ENCODE measurements at places on chromosomes 4 and X.
A peak's percentile ranks its signal among the peaks of the same experiment; 100 is the strongest.

GRCh38 chr4:14445882-14446281, 556.4 kb upstream of the CPEB2 start:
- no peak for DNase-seq

- DNase-seq, result peak; percentile 58
Observed at GRCh38 chr4:87973283-87974169, 2.0 kb upstream of the SPP1 start.

GRCh38 chrX:47112316-47112954, 32.1 kb downstream of the NDUFB11 start:
- DNase-seq, result no peak

- DNase-seq, result no peak
Observed at GRCh38 chr4:104022226-104022625, 302.4 kb upstream of the TACR3 start.

DNA sequence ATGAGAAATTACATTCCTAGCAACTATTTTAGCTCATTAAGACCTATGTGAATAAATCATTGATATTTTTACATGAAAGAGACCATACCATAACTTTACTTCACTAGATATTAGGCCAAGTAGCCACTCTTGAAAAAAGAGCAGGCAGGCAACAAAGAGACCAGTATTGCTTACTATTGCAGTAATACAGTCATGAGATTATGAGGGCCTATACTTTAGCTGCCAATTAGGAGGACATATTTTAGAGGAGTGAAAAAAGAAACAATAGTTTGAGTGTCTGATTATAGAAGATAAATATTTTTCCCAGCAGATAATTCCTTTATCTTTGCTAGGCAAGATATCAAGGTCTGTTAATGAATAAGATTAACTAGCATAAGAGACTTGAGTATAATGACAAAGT, 739.0 kb downstream of the GRID2 start:
- DNase-seq, result no peak

- DNase-seq, result no peak
Observed at GRCh38 chr4:149116806-149117205, 674.6 kb upstream of the NR3C2 start.

- DNase-seq, result no peak
Observed at GRCh38 chrX:152137771-152138387, 498 bp downstream of the MAGEA10 start.

- DNase-seq, result no peak
Observed at GRCh38 chr4:80008351-80008750, 64.7 kb downstream of the ANTXR2 start.

DNA sequence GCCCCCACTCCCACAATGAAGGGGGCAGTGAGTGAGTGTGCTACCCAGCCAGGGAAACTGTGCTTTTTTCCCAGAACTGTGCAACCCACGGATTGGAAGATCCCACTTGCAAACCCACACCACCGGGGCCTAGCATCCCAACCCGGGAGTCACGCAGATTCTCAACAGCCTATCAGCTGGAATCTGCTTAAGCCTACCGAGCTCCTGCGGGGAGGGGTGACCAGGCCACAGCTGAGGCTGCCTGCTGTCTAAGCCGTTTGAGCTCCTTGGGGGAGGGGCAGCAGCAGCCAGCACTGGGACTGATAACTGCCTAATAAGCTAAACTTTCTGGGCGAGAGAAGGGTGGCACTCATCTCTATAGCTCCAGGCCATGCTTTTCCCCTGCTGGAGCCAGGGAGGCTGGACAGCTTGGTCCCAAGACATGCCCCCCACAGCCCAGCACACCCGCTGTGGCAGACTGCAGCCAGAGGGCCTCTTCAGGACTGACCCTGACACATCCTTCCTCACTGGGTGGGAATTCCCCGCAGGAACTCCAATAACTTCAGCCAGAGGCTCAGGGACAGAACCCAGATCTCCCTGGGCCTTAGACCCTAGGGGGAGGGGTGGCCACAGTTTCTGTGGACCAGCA, 161.3 kb upstream of the MAGEB18 start:
- no peak for DNase-seq

DNA sequence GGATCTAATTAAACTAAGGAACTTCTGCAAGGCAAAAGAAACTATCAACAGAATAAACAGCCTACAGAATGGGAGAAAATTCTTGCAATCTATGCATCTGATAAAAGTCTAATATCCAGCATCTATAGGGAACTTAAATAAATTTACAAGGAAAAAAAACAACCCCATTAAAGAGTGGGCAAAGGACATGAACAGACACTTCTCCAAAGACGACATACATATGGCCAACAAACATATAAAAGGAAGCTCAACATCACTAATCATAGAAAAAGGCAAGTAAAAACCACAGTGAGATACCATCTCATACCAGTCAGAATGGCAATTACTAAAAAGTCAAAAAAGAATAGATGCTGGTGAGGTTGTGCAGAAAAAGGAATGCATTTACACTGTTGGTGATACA, 134.8 kb upstream of the PAQR3 start:
- DNase-seq, result no peak

DNA sequence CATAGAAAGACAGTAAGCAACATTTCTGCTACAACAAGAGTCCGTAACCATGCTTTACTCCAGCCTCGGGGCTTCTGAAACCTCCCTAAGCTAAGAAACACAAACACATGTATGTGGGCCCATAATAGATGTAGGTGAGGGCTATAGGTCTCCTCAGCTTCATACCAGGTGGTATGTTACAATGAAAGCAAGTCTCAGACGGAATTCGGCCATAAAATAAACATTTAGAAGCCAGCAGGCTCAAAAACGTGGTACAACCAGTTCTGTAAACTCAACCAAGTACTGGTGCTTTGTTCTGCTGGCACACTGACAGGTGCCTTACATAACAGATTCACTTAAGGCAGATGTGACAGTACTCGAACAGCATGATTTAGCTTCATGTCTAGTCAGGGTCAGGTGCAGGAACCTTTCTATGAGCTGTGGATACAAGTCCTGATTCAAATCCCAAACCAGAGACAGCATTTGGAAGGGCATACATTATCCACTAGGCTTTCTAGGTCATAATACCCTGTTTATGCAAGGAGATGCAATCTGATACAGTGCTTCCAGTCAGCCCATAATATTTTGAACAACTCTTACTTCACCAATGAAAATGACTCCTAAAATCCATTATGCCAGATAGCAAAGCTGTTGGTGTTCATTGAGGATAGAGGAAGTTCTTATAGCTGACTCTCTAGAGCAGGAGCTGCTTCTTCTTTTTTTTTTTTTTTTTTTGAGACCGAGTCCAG, 113.8 kb upstream of the ENPP6 start:
- no peak for DNase-seq

DNA sequence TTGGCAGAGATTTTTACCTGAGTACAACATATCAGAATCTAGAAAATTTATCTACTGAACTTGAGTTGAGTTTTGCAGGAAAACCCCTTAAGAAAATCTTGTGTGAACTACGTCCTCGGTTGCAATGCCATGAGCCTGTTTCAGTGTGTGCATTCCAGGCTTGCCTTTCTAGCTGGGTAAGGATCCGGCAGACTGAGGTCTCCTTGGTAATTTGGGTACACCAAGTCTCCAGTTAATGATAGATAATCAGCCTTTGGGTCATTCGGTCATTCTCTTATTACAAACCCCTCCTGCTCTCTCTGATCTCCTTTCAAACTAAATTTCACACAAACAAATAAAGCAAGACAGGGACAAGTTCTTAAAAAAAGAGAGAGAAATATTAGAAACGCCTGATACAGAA, 5.9 kb upstream of the HAND2 start:
- DNase-seq, result no peak

DNA sequence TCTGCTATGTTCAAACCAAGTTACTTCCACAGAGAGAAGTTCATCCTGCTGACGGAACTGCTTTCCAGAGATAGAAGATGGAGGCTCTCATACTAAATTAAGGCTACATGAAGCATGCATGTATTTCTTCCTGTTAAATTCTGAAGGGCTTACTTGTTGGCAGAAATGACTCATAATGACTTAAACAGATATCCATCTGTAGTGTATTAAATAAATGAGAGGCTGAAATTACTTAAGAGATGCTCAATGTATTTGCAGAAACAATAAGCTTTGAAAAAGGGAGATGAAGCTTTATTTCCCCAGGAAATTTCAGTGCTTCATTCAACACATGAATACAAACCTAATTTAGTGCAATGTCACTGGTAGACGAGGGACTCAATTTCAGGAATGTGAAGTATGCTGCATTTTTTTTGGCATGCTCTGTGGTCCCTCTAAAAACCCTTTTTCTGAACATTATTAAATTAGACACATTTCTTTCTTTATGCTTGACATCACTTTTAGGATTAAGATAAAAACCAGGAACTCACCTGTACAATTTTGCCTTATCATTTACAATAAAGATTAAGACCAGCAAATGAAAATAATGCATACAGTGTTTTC, 759.1 kb upstream of the POU3F4 start:
- no peak for DNase-seq

DNA sequence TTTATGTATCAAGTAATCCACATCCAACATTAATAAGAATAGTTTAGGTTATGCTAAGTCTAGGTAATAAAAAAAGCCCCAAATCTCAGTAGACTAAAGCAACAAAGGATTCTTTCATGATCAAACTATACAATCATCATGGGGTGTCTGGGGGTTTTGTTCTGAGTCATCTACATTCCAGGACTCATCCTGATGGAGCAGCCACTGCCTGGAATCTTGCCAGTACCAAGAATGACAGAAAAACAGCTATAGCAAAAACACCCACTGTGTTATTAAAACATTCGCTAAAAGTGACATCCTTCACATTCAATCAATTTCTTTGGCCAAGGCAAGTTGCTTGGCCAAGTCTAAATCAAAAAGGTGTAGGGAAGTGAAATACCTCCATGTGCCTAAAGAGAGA, 3.9 kb upstream of the ARHGEF38 start:
- DNase-seq, result no peak

DNA sequence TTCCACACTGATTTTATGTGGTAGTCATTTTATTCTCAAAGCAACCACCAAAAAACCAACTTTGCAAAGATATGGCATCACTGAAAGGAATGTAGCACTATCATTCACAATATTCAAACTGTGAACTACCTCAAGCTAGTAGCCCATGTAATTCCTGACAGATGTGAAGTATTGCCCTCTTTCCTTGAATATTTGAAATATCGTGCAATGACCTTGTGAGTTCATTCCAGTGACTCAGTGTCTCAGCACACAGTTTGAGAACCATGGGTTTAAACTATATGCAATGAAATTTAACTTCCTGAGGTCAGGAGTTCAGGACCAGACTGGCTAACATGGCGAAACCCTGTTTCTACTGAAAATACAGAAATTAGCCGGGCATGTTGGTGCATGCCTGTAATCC, 20.9 kb upstream of the IQCM start:
- DNase-seq, result no peak

- DNase-seq, result no peak
Observed at GRCh38 chrX:27600686-27601085, 10.5 kb downstream of the DCAF8L2 start.

- DNase-seq, result no peak
Observed at GRCh38 chr4:144985014-144985413, 113.0 kb downstream of the ANAPC10 start.

- no peak for DNase-seq
Observed at GRCh38 chr4:84796394-84796793, 170.1 kb downstream of the WDFY3 start.

DNA sequence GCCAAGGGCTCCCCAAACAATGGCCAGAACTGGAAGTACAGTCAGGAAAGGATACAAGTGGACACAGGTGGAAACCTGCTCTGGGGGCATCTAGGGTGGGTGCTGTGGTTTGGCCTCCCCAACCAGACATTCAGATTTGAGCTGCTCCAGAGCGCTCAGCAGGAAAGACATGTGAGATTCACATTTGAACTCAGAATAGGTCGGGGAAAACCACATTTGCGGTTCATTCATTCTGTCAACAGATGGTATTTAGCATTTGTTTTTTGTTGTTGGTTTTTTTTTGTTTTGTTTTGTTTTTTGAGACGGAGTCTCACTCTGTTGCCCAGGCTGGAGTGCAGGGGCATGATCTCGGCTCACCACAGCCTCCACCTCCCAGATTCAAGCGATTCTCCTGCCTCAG, 44.0 kb downstream of the STEEP1 start:
- DNase-seq, result no peak

DNA sequence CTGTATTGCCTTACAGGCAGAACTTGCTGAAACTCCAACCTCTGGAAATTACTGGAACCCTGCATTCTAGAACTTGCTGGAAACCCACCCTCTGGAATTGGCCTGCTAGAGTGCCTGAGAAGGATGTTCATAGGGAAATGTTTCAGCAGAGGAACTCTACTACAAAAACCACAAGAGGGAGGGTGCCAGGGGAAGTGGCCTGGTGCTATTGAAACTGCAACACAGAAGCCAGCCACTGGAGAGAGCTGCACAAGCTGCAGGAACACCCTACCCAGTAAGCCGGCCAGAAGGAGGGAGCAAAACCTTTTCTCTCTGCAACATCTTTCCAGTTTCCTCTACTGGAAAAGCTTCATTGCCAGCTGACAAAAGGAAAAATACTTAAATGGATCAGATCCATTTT, 2.5 kb upstream of the BRWD3 start:
- DNase-seq, result no peak

DNA sequence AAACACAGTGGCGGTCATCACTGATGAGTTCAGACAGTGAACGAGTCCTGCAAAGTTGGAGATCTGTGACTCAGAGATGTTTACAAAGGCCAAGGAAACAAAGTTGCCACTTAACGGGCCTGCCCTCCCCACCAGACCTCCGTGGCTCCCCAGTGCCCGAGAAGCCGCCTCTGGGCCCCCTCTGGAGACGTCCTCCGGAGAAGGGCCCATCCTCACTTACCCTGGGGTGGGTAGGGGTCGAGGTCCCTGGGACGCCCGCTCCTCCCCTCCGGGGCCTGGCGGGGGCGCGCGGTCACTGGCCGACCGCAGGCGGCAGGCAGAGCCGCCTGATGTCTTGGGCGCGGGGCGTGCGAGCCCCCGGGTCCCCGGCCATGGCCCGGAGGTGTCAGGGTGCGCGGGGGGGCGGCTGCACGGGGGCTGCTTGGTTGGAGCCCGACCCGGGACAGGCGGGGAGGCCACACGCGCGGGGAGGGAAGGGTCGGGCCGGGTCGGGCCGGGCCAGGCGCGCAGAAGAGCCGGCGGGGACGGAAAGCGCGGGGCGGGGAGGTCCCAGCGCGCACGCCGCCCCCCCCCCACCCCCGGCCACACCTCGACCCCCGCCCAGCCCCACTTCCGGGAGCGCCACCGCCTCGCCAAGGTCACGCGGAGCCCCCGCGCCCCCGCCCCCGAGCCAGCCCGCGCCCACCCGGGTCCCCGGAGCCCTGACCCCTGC, 529 bp downstream of the DHRSX start:
- DNase-seq, result no peak

DNA sequence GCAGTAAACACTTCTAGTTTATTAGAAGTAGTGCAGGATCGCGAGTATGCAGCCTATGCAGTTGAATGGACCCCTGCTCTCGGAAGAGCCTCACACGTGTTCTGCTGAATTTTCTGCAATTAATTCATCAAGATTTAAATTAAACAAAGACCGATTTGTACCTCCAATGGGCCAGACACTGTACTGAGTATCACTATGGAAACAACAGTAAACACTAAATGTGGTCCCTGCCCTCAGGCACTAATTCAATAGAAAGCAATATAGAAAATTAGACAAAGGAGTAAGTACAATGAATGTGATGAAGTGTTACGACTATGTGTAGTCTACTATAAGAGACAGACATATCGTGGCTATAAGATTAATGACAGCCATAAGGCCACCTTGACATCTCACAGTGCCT, 740.3 kb upstream of the FRG1 start:
- no peak for DNase-seq

- peak; percentile 37 for DNase-seq
Observed at GRCh38 chr4:153221783-153222706, 17.8 kb downstream of the TRIM2 start.

- DNase-seq, result no peak
Observed at GRCh38 chr4:183589461-183590099, 69.4 kb downstream of the RWDD4 start.

- no peak for DNase-seq
Observed at GRCh38 chr4:65599340-65599739, 70.9 kb downstream of the EPHA5 start.

All from mesothelial cell of epicardium (in vitro differentiated cells).